ENCODE measurements at places on chromosomes 7 and 10.

- no peak for DNase-seq
- H3K27me3 ChIP-seq: no peaks in the 10 kb centered on the region
- H3K4me3 ChIP-seq: 0 out of 2 replicates have a peak overlapping the region, but pooled peaks have one; percentile 8
- peaks cover 71% of the 10 kb centered on the region for H3K4me1 ChIP-seq
Measured at GRCh38 chr7:123944395-123944794, 19.4 kb downstream of the SPAM1 start.

DNA sequence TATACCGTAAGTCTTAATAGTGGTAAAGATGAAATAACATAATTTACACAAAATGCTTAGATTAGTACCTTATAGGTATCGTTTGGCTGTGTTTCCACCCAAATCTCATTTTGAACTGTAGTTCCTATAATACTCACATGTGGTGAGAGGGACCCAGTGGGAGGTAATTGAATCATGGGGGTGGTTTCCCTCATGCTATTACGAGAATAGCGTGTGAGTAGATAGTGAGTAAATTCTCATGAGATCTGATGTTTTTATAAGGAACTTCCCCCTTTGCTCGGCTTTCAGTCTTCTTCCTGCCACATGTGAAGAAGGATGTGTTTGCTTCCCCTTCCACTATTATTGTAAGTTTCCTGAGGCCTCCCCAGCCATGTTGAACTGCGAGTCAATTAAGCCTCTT is 426.3 kb upstream of the POT1 start:
- no peak for DNase-seq
- H3K27me3 ChIP-seq: no peaks in the 10 kb centered on the region
- H3K27ac ChIP-seq: no peak overlapping the region
- no peak overlapping the region for H3K4me3 ChIP-seq

DNA sequence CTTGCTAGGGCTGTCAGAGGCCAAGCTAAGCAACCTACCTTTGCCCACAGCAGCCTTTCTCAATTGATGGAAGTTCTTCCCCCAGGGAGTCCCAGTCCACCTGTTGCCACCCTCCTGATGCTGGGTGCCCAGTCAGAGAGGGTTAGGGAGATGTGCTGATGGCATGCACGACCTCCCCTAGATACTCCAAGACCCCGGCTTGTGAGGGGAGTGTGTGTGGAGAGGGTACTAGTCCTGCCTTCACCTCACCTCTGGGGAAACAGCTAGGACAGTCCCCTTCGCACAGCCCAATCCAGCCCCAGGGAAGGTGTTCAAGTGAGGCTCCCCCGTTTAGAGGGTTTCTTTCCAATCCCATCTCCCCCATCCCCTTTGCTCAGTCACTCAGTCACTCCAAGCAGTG is 1.3 kb upstream of the UNC5B start:
- H3K27ac ChIP-seq: no peak overlapping the region
- H3K27me3 ChIP-seq: peaks cover 52% of the 10 kb centered on the region

GRCh38 chr7:147400925-147401324 is 1189.6 kb upstream of the C7orf33 start:
- no peaks in the 10 kb centered on the region for H3K27me3 ChIP-seq
- H3K4me1 ChIP-seq: no peaks in the 10 kb centered on the region
- H3K4me3 ChIP-seq: no peak overlapping the region
- no peak for DNase-seq
- H3K27ac ChIP-seq: no peak overlapping the region
- H3K36me3 ChIP-seq: no peaks in the 10 kb centered on the region

- no peak for DNase-seq
- H3K4me3 ChIP-seq: no peak overlapping the region
- H3K4me1 ChIP-seq: no peaks in the 10 kb centered on the region
- H3K36me3 ChIP-seq: no peaks in the 10 kb centered on the region
- no peaks in the 10 kb centered on the region for H3K27me3 ChIP-seq
Measured at GRCh38 chr10:4546931-4547330, 279.1 kb upstream of the AKR1E2 start.

DNA sequence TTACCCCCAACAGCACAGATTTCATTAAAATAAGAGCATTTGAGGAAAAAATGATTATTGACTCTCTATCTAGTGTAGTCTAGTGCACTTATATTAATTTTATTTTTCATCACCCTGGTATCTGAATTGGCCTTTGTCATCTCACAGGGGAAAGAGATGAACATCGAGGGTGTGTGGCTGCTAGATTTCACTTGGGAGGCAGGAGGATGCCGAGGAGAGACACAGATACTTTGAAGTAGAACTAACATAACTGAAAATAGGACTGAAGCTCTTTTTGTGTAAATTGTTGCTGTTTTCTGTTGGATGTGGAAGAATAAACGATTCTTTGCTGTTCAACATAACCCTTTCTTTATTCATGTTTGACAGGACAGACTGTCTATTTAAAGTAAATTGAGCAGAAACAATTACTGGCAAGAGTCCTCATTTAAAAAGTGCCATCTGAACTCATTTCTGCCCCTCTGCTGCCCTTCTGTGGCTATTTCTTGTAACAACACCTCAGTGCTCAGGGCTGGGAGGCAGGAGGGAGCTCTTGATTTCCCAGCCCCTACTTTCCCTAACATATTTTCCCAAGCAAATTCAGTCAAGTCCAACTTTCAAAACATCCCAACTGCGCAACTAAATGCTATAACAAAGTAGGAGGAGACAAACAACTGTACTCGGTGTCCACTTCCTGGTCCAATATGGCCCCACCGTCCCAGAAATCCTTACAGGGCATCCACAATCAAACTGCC is 15.6 kb downstream of the LYZL1 start:
- no peaks in the 10 kb centered on the region for H3K27me3 ChIP-seq
- H3K4me1 ChIP-seq: no peaks in the 10 kb centered on the region
- peak; percentile 85 for DNase-seq
- peaks cover 5% of the 10 kb centered on the region for H3K36me3 ChIP-seq

- peaks cover 17% of the 10 kb centered on the region for H3K4me1 ChIP-seq
- no peak overlapping the region for H3K27ac ChIP-seq
- H3K4me3 ChIP-seq: no peak overlapping the region
Measured at GRCh38 chr10:61765176-61766087, 102.7 kb downstream of the CABCOCO1 start.

- DNase-seq: no peak
- H3K27me3 ChIP-seq: no peaks in the 10 kb centered on the region
- no peak overlapping the region for H3K4me3 ChIP-seq
- no peaks in the 10 kb centered on the region for H3K36me3 ChIP-seq
- no peak overlapping the region for H3K27ac ChIP-seq
- H3K4me1 ChIP-seq: no peaks in the 10 kb centered on the region
Measured at GRCh38 chr7:137269240-137269639, 74.3 kb downstream of the PTN start.

DNA sequence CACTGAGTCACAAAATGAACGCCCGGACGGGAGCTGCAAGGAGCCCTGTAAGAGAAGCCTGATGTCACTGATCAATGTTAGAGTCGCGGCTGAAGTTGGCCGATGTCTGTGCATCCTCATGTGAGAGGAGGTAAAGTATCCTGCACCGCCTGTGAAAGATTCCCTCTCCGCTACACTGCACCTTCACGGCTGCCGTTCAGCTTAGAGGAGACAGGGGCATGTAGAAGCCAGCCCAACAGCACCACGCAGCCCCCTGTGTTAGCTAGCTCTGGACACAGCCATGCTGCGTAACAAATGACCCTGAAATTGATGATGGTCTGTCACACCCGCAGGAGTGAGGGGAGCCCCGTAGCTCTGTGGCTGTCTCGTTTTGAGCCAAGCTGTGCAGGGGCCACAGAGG is 81.5 kb upstream of the DIP2C start:
- H3K4me1 ChIP-seq: no peaks in the 10 kb centered on the region
- H3K27ac ChIP-seq: no peak overlapping the region
- no peak for DNase-seq

DNA sequence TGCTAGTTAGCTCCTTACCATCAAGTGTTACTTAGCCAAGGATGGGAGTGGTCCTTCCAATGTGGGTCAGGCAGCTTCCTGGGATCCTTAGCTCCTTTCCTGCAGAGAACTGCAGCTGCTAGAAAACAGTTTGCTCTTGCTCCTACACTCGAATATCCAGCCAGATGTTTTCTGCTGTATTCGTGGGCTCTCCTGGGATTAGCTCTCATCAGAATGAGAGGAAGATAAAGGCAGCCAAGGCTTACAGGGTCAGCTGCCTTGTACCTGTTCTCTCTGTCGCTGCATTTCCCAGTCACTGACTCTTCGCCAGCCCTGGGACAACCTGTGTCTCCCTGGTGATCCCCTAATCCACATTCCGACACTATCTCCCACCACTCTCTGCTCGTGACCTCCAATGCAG is 29.0 kb downstream of the NEUROD6 start:
- no peaks in the 10 kb centered on the region for H3K36me3 ChIP-seq
- DNase-seq: peak; percentile 35
- H3K4me3 ChIP-seq: no peak overlapping the region
- no peaks in the 10 kb centered on the region for H3K27me3 ChIP-seq
- peaks cover 3% of the 10 kb centered on the region for H3K4me1 ChIP-seq

GRCh38 chr7:11343136-11343535 is 369.5 kb downstream of the PHF14 start:
- H3K36me3 ChIP-seq: no peaks in the 10 kb centered on the region
- no peak overlapping the region for H3K4me3 ChIP-seq
- H3K4me1 ChIP-seq: 0 out of 2 replicates have a peak, but pooled peaks cover 5% of the 10 kb centered on the region
- H3K27me3 ChIP-seq: no peaks in the 10 kb centered on the region

DNA sequence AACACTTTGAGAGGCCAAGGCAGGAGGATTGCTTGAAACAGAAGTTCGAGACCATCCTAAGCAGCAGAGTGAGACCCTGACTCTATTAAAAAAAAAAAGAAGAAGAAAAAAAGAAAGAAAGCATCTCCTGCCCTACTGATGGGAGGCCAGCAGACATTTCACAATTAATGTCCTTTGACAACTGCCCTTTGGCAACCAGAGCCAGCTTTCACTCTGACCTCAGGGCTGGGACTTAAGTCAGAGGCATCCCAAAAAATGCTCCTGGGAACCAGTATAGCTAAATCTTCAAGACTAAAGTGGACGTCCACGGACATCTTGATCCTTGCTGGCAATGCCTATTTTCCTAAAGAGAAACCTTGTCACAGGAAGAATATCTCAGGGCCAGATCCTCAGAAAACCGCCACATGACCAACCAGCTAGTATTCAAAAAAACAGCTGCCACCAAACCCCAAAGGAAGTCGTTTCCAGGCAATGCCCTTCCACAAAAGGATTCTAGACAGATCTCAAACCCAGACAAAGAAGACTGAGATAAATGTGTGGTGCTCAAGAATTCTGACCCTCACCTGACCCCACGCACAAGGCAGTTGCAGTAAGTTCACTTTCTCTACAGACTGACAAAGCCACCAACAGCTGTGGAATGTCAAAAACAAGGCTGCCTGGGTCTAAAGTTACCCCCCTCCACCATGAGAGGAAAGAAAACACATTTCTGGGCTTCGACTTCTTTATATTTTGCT is 18.4 kb downstream of the GFRA1 start:
- no peaks in the 10 kb centered on the region for H3K27me3 ChIP-seq
- no peak overlapping the region for H3K4me3 ChIP-seq
- DNase-seq: peak; percentile 11
- no peaks in the 10 kb centered on the region for H3K36me3 ChIP-seq
- peaks cover 23% of the 10 kb centered on the region for H3K4me1 ChIP-seq

DNA sequence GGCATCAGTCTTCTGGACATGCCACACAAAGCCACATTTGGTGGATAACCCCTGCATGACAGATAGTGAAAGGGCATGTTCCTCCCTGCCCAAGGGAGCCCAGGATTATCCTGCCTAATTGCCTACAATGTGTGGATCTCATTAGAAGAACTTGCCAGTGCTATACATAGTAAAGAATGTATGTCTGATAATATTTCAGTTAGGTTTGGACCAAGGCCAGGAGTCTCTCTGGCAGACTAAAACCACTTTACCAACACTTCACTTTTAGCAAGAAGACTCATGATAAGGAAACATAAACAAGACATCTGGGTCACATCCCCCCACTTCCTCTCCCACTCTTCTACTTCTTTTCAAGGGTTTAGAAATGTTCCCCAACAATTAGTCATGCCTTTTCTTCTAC is 196.7 kb downstream of the MTERF1 start:
- H3K4me3 ChIP-seq: no peak overlapping the region
- 0 out of 2 replicates have a peak, but pooled peaks cover 4% of the 10 kb centered on the region for H3K36me3 ChIP-seq
- H3K27ac ChIP-seq: no peak overlapping the region
- no peaks in the 10 kb centered on the region for H3K4me1 ChIP-seq
- no peaks in the 10 kb centered on the region for H3K27me3 ChIP-seq
- DNase-seq: no peak

DNA sequence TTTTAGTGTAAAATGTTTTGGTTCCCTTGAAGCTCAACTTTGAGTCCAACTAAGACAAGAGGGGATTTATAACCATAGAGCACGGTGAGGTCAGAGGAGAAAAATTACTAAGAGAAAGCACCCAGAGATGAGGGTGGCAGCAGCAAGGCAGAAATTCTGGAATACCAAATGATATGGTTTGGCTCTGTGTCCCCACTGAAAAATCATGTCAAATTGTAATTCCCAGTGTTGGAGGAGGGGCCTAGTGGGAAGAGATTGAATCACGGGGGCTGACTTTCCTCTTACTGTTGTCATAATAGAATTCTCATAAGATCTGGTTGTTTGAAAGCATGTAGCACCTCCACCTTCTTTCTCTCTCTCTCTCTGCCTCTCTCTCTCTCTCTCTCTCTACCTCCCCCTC is 19.4 kb upstream of the AKR1C1 start:
- H3K4me1 ChIP-seq: peaks cover 43% of the 10 kb centered on the region
- H3K4me3 ChIP-seq: 0 out of 2 replicates have a peak overlapping the region, but pooled peaks have one; percentile 6
- peak overlapping the region; percentile 94 for H3K27ac ChIP-seq
- no peak for DNase-seq
- H3K27me3 ChIP-seq: no peaks in the 10 kb centered on the region
- H3K36me3 ChIP-seq: no peaks in the 10 kb centered on the region

DNA sequence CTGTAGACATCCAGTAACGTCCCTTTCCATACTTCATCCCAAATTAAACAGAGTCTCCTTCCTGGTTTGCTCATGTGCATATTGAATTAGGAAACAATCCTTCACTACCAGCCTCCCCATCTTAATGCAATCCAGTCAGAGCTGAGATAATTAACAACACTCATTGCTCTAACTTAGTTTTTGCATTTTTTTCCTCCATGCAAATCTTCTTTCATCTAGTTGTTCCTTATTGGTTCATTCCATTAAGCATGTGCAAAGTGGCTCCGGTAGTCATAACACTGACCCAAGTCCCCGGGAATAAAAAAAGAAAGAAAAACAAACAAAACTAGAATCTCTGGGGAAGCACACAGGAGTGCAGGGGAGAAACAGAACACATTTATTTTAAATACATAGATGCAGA is 1176.1 kb downstream of the GATA3 start:
- DNase-seq: no peak
- no peaks in the 10 kb centered on the region for H3K36me3 ChIP-seq
- no peak overlapping the region for H3K27ac ChIP-seq

GRCh38 chr7:91674470-91674869 is 206.0 kb downstream of the MTERF1 start:
- DNase-seq: no peak
- H3K27ac ChIP-seq: no peak overlapping the region
- H3K27me3 ChIP-seq: no peaks in the 10 kb centered on the region

All from GM23338 (cell line).